NT2/D1 (cell line): ENCODE measurements at places on chromosomes 6 and 20.
A peak's percentile ranks its signal among the peaks of the same experiment; 100 is the strongest.

DNA sequence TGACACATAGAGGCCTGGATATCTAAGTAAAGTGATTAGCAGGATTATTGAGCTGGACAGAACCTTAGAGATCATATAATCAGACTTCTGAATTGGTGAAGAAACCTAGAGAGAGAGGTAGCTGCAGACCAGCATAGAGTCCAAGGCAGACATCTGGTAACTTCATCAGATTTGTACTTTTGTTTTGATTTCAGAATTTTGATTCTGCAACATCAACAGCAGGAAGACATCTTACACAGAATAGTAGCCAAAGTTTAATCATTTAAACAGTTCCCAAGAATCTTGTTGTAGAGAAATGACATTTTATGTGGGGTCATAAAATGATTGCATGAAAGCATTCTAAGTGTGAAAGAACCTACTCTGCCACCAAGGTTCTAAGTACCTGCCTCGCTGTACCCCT is 39.4 kb downstream of the RPRD1B start:
- no peak for DNase-seq

GRCh38 chr20:39291301-39291700 is 329.2 kb downstream of the DHX35 start:
- no peak for DNase-seq

DNA sequence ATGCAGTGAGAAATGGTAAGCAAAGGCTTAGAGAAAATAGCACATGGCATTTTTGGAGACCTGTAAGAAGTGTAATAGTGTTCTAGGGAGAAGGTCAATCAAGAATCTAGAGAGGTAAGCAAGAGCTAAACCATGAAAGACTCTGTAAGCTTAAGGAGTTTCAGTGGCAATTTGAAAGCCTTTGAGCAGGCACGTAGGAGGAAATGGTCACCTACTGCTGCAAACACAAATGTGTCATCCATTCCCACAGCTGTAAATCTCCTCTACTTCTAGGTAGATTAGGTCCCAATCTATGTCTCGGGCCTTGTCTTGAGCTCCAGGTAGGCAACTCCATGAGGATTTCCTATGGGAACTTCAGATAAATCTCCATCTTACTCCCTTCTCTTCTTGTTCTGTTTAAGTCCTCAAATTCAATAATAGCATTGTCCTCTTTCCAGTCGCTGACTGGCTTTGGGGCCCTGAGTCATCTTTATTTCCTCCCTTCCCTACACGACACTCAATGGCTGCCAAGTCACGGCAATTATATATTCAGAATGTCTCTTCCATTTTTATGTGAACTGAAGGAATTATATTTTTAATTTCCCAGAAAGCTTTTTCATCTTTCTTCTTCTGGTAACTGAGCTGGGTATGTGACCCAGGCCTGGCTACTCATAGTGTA is 24.2 kb upstream of the PAQR8 start:
- DNase-seq: no peak

GRCh38 chr6:100456141-100456907 is 8.4 kb downstream of the SIM1 start:
- no peak for DNase-seq

GRCh38 chr6:150932996-150933395 is 67.5 kb downstream of the MTHFD1L start:
- no peak for DNase-seq

DNA sequence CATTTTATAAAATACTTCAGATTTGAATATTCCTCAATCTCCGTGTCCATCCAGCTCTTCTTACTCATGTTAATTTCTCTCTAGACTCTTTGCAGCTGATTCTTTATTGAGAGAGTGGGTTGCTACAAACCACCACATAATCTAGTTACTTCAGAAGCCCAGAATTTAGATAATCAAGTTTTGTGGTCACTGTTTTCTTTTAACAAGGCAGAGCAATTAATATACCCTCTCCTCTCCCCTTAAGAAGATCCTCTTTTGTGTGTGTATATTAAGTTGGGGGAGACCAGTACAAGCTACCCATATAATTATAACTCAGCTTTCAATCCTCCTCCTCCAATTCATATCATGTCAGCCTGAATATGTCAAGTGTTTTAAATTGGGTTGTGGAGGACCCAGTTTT is 95.1 kb downstream of the IRAK1BP1 start:
- DNase-seq: no peak

GRCh38 chr6:169212436-169212835 is 41.2 kb downstream of the THBS2 start:
- DNase-seq: no peak

DNA sequence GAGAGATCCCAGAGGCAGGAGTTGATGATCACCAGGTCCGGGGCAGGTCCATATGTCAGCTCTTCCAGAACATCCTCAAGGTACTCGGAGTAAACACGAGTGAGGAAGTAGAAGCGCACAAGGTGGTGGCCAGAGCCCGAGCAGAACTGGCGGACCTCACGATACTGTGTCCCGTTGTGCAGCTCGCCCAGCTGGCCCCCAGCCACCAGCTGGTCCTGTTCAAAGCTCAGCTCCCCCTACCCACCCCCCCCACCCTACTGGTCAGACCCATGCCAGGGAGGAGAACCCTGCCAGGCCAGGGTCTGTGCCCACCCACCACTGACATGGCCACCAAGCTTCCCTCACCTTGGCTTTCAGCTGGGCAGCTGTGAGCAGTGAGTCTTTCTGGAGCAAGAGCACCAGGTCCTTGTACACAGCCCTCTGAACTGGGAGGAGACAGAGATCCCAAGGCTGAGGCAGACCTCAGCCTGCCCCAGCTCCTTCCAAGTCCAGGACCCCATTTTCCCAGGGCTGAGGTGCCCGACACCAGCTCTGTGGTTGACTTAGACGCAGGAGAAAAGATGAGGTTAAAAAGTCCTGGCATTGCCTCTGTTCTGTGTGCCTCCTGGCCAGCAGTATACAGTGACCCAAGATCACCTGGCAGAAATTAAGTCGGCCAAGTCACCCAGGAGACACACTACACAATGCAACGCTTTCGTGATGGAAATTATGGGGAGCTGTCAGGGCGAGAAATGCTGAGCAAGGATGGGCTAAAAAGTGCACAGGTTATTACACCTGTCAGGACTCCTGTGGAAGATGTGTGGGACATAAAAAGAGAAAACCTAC is 1.4 kb downstream of the PCED1A start:
- no peak for DNase-seq

- no peak for DNase-seq
Observed at GRCh38 chr6:107585815-107586435, 96.0 kb downstream of the SOBP start.

- DNase-seq: no peak
Observed at GRCh38 chr6:167227984-167228383, 63.1 kb upstream of the UNC93A start.

DNA sequence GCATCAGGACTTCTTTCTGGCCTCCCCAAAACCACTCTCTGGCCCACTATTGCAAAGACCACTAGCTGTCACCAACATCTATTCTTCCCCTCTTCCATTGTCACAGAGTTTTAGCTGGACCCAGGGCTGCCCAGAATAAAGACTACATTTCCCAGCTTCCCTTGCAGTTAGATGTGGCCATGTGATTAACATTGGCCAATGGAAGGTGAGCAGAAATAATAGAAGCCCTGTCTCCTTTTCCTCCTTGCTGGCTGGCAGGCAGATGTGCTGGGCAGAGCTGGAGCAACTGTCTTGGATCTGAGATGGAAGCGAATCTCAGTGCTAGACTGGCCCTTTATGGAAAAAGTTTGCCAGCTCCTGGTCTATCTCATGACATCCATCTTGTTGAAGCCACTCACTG is 97.0 kb downstream of the KCNB1 start:
- DNase-seq: peak; percentile 33

- DNase-seq: peak; percentile 3
Observed at GRCh38 chr6:7390226-7390878, 744 bp downstream of the RIOK1 start.

- DNase-seq: no peak
Observed at GRCh38 chr6:104522533-104522932, 337.2 kb downstream of the HACE1 start.

DNA sequence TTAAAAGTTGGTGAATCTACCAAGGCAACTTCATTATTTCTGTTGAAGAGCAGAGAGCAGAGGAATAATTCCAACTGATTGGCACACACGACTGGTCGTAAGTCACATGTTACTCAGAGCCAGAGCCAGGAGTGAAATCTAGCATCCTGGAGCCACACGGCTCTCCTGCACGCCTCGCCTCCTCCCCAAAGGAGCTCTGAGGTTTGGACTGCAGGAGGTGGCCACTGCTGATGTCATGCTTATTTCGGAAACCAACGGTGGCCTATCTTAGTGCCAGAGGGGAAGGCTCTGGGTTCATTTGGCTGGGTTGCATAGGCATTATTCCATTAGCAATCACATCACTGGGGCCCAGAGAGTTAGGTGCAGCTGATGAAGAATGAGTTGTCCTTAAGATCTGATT is 123.5 kb upstream of the RALGAPA2 start:
- DNase-seq: no peak

DNA sequence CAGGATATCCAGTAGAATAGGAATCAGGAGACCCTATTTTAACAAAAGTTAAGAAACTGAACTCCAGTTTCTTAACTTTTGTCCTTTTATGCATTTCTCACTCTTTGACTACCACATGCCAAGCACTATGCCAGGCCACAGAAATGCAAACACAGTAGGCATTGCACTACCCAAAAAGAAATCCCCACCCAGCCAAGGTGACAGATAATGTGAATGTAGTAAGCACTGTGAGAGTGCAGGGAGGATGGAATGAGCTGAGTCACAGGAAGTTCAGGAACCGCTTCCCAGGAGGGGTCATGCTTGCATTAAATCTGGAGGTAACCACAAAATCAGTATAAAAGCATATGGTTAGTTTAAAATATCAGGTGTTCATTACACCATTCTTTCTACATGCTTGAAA is 20.1 kb upstream of the FAM83C start:
- peak; percentile 30 for DNase-seq

DNA sequence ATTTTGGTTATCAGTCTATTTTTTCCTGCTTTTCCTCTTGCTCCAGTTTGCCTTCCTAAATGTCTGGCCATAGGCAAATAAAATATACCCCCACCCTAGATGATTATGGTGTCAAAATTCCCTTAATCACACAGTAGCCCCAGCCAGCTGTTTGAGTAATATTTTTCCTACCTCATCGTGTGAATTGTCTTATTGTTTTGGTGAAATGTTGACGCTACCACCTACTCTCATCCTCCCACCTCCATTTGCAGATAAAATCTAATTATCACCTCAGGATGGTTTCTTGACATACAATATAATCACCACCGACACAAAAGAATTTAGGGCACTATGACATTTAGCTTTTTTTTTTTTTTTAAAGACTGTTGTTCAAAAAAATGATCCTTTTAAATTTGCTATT is 44.1 kb upstream of the FUCA2 start:
- no peak for DNase-seq

DNA sequence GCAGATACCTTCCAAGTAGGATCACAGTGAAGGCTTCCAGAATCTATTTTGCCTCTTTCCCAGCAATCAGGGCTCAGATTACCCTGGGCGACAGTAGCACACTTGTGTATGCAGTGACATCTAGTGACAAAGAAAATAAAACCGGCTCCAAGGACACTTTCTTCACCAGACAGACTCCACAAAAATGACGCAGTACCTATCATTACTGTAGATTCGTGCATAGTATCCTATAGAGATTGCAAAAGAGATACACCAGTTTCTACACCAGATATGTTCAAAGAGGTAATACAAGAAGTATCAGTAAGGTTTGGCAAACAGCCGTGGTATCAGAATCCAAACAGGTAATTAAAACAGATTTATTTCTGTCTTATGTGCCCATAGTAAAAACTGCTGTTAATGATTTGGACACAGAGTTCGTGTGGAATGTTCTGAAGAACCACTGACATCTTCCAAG is 600.4 kb upstream of the JAG1 start:
- DNase-seq: peak; percentile 57

- DNase-seq: no peak
Observed at GRCh38 chr6:50785921-50786320, 32.8 kb upstream of the TFAP2B start.

- no peak for DNase-seq
Observed at GRCh38 chr6:16103722-16104121, 25.2 kb upstream of the MYLIP start.

DNA sequence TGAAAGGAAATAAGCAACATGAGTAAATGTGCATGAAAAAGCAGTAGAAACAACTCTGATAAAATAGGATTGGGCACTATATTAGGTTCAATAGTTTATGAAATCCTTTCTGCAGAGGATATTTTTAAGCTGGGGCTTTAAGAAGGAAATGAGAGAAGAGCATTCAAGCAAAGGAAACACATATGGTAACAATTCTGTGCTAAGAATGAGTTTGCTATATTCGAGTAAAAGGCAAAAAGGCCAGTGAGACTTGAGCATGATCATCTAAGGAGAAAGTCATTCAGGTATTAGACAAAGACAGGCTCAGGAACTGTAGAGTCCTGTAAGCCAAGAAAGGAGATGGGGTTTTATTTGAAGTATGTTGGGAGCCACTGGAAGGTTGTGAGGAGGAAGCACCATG is 387.1 kb upstream of the FLRT3 start:
- DNase-seq: no peak

DNA sequence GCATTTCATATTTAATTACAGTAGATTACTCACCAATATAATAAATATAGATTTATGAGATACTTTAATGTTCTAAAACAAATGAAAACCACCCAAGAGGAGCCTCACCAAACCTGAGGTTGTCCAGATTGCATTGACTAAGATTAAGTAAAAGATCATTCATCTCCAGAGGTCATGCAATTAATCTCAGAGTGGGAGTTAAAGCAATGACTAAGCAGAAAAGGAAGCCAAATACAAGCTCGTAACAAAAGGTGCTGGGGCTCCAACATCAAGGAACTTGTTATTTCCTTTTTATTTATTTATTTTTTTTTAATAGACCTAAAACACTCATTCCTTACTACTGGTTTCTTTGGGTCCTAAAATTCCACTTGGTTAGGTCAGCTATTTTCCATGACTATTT is 57.7 kb downstream of the RSPO3 start:
- DNase-seq: no peak

DNA sequence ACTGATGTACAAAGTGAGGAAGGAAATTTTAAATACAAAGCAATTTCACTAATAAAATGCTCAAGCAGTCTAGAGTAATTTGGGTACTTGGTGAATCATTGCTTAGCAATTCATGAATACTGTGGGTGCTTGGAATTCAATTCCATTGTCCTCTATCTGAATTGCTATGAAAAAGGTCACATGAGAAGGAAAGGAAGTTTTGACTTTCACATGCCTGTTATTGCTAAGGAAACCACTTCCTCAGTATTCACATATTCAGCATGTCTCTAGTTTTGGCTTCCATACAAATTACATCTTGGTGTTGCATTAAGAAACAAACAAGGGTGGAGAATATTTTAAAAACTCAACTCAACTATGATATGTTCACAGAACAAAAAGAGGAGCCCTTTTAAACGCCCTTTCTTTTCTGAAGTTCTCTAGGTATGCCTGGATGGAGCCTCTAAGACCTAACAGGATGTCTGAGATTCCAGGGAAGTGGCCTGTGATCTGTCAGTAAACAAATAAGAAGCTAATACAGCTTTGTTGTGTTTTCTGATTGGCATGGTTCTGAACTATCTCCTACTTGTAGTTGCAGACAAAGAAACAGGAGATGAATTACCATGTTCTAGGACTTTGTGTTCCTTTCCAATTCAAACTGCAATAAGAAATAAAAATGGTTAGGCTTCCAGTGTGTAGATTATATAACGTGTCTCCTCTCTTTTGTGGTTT is 190.4 kb downstream of the OGFRL1 start:
- DNase-seq: peak; percentile 23
